Activated T-cell treated with anti-CD3 and anti-CD28 coated beads, Interleukin-2, amount 50 U/mL, for 48 hours (primary cell): ENCODE measurements at places on chromosomes 6 and 20.

DNA sequence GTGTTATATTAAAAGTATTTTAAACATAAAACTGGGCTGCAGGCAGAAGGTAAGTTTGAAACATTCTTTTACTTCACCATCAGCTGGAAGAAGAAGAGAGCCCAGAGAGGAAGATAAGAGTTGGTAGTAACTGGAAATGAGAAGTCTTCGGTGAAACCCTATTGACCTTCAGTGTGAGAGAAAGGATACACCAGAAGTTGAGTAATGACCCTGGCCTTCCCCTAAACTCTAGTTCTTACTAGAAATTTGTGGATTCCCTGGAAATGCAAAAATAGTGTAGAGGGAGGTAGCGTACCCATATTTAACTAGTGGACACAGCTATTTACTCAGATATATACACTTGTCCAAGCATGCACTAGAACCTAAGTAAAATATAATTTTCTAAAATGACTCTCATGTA lies 8.0 kb upstream of the EPM2A start:
- no peak for DNase-seq

GRCh38 chr6:150372051-150372450 lies 3.2 kb downstream of the IYD start:
- no peak for DNase-seq

DNA sequence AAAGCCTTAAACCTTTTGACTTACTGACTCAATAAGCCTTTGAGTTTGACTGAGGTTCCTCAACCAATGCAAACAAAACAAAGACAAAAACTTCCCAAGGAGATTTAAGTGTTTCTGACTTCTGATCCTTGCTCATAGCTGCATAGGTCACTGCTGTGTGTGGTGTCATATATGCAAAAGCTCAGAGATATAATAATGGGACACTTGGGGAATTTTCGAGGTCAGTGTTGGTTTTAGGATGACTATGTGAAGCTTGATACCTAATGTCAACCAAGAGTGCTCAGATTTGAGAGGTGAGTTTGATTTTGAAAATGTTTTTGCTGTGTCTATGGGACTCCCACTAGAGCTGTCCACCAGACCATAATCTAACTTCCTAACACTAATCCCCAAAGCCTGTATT lies 26.2 kb downstream of the ZKSCAN8 start:
- DNase-seq: no peak

DNA sequence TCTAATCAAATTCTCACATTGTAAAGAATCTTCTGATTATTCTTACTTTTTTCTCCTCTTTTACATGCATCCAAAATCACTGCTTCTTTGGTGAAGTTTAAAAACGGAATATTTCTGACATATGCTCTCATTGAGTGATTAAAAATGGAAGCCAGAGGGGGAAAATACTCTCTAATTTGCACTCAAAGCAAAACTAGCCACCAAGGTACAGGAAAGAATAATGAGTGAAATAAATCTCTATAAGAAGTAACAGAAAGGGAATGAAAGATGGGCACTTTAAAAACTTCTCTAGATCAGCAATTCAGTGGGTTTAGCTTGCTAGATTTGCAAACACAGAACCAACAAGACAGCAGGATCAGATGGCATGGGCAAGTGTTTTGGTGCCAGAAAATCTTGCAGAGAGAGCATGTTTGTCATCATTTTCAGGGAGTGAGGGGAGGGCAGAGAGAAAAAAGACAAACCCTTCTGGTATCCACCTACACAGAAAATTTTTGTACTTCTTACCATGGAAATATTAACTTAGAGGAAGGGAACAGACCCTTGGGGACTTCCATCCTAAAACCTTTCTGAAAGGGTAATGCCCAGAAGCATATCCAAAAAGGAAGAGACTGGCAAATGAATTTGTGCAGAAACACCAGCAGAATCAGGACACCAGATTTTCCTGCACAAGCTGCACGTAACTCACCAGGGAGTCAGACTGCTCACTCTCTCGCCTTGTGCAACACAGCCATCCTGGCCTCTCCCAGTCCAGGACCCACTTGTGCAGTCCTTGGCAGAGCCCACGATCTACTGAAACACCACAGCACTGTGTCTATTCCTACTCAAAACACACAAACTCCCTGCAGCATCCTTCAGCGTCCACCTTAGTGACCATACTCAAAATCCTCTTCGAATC lies 270.2 kb upstream of the PRDM1 start:
- no peak for DNase-seq
